Activated CD4-positive, alpha-beta T cell treated with anti-CD3 and anti-CD28 coated beads, Interleukin-2, amount 50 U/mL, for 4 hours (primary cell): ENCODE measurements at places on chromosomes 7 and 10.

- DNase-seq = no peak
These were observed 9.4 kb upstream of the PGAM1 start for GRCh38 chr10:97416565-97416964.

DNA sequence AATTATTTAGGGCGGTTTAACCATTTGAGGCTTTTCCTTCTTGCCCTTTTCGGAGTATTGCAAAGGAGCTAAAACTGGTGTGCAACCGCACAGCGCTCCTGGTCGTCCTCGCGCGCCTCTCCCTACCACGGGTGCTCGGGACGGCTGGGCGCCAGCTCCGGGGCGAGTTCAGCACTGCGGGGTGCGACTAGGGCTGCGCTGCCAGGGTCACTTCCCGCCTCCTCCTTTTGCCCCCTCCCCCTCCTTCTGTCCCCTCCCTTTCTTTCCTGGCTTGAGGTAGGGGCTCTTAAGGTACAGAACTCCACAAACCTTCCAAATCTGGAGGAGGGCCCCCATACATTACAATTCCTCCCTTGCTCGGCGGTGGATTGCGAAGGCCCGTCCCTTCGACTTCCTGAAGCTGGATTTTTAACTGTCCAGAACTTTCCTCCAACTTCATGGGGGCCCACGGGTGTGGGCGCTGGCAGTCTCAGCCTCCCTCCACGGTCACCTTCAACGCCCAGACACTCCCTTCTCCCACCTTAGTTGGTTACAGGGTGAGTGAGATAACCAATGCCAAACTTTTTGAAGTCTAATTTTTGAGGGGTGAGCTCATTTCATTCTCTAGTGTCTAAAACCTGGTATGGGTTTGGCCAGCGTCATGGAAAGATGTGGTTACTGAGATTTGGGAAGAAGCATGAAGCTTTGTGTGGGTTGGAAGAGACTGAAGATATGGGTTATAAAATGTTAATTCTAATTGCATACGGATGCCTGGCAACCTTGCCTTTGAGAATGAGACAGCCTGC, 3.1 kb downstream of the FZD1 start:
- DNase-seq = no peak

GRCh38 chr7:48094861-48095293, 5.8 kb downstream of the UPP1 start:
- DNase-seq = no peak

DNA sequence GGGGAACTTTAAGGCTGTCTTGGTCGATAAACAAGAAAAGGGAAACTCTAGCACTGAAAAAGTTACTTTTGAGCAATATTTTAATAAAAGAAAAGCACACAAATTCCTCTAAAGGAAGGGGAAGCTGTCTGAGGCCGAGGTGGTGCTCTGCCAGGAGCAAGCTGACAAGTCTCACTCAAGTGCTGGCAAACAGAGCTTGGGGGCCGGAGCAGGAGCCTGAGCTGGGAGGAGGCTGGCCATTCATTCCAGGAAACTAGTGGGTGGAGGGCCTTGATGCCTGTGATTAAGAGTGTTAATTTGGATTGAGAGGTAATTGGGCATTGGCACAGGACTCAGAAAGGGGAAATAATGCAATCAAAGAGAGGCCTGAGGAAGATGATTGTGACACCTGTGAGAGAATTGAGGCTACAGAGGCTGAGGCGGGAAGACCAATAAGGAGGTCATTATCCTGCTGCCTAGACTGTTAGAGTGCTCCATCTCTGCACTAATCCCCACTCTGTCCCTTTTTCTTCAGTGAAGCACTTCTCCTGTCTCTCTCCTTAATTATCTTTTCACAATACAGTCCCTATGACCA, 154.9 kb upstream of the COL1A2 start:
- no peak for DNase-seq

DNA sequence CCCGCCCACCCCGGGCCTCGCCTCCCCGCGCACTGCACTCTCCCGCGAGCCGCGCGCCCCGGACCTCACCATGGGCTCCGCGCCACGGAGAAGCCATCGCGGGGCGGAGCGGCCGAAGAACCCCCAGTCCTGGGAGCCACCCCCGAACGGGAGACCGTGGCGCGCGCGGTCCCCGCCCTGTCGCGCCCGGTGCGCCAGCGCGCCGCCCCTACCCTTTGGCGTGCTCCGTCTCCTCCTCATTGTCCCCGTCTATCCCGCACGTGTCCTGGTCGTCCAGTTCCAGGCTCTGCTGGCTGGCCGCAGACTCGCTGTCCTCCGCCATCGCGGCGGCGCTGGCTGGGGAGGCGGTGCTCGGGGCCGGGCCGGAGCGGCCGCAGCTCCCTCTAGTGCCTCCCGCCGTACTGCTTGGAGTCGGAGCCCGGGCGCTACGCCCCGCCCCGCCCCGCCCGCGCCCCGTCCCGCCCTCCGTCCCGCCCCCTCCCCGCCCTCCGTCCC, at the start of gene NMT2:
Gene NMT2 (minus strand): TSS at position 403 of the 495 bp plus-strand sequence. CDS start 81 bp downstream, at position 322.
- DNase-seq = no peak

DNA sequence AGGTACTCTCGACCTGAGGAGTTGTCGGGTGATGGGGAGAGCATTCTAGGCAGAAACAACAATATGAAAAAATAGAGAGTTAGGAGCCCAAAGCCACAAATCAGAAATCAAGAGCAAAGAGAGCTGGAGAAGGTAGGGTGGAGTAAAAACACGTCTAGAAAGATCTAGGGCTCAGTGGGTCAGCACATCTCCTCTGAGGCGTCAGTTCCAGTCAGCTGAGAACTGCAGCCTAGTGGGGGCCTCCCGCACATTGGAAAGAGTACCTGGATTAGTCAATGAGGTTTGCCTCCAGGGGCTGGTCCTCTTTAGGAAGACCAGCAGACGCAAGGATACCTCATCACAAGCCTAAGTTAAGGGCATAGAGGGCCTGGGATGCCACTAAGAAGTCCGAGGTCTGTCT, 113.2 kb upstream of the LANCL2 start:
- DNase-seq = no peak

DNA sequence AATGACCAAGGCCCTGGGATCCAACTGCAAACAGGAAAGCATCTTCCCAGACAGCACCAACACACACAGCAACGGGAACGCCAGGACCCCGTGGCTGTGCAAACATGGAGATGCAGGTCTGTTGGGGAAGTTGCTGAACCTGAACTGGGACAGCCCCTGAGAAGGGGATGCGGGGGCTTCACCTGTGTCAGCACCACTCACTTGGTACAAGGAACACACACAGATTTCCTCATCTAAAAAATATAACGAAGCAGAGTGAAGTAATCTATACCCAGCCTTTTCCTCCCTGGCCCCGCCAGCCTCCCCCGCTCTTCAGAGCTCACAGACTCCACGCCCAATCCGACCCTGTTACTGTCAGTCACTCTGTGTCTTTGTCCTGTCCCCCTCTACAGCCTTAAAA, 93.0 kb downstream of the PTPRN2 start:
- no peak for DNase-seq

DNA sequence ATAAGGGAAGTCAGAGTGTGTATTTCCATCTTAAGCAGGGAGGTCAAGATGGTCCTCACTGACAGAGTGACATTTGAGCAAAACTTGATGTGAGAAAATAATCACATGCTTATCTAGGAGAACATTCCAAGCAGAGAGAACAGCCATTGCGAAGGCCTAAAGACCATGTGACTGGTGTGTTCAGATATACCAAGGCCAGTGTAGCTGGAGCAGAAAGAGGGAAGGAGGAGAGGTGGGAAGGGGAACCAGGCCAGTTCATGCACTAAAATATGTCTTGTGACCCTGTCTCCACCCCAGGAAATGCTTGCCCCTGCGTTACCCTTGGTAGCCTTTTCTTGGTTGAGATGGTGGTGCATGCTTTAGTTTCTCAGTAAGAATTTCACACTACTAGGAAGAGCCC, 77.4 kb downstream of the CACNB2 start:
- no peak for DNase-seq

- DNase-seq = no peak
These were observed 39.1 kb downstream of the SUFU start for GRCh38 chr10:102542800-102543418.

- DNase-seq = no peak
These were observed 21.5 kb upstream of the INPP5A start for GRCh38 chr10:132515811-132516726.

- DNase-seq = no peak
These were observed 94.2 kb upstream of the NPVF start for GRCh38 chr7:25322473-25322872.

- no peak for DNase-seq
These were observed 170.7 kb upstream of the CTBP2 start for GRCh38 chr10:125331056-125331455.

DNA sequence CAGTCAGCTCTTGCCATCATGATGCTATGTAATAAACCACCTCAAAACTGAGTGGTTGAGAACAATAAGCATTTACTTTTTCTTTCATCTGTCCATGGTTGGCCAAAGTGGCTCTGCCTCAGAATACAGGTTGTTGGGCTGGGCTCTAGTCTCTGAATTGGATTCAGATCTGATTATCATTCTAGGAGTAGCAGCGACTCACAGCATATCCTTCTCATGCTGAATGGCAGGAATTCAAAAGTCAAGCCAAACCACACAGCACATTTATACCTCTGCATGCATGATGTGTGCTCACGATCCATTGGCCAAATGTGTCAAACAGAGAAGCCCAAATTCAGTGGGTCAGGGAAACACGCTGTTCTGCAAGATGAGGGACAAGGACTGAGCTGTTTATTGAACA, 13.6 kb upstream of the GALNT11 start:
- no peak for DNase-seq

GRCh38 chr10:122331100-122331499, 43.4 kb upstream of the PLEKHA1 start:
- DNase-seq = no peak

- no peak for DNase-seq
These were observed 211.2 kb upstream of the PODXL start for GRCh38 chr7:131767591-131767990.

DNA sequence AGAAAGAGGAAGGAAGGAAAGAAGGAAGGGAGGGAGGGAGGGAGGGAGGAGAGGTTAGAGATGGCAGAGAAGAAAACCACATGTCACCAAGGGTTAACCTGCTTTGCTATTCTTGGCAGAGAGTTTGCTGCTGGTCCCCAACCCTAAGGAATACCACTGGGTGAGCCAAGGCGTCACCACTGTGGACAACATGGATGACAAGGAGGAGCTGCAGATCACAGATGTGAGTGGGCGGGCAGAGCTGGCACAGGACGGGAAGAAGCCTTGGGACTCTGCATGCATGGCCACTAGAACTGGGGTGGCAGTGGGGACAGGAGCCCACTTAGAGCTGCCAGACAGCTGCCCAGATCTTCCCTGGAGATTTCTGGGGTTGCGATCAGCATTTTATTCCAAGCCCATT, 17.2 kb upstream of the MYH16 start:
- no peak for DNase-seq

- DNase-seq = no peak
These were observed 72.1 kb upstream of the STARD3NL start for GRCh38 chr7:38105874-38106483.

GRCh38 chr10:6002809-6003510, 25.6 kb upstream of the IL15RA start:
- DNase-seq = no peak

DNA sequence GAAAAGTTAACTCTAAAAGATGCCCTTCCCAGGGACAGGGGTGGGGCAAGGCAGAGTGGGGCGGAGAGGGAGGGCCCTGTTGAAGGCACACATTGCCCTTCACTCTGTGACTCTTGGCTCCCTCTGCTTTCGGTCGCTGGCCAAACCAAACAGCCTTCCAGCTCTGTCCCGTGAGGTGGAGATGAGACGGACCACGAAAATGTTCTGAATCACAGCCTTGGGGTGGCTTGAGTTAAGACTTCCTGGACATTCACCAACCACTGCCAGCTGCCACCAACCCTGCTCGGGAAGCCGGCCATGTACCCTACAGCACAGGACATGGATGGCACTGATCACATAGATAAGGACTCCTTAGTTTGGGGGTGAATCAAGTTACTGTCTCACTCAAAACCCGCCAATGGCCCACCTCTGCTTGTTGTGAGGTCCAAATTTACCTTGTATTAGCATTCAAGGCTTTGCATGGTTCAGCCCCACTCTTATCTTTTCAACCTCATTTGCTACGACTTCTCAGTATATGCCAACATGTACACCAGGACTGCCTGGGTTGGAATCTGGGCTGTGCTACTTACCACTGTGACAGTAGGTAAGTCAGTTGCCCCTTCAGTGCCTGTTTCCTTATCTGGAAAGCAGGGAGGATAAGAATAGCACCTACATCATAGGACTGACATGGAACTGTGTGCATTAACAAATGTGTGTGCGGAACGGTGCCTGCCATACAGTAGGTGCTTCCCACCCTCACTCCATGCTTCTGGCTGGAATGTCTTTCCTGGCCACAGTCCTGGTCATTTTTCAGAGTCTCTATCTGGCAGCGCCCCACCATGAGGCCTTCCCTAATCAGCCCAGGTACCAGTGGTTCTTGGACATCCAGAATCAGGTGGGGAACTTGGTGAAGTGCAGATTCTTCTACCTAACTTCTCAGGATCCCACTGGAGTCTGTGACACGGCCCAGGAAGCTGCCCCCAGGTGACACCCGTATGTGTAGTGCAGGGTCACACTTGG, 28.0 kb downstream of the ITPRIP start:
- no peak for DNase-seq

GRCh38 chr10:113995201-113995600, 48.5 kb upstream of the ADRB1 start:
- no peak for DNase-seq
